ENCODE measurements at places on chromosomes 4 and X. TPM values are rescaled to one million over a fixed set of nuclear protein-coding genes. Genes with fewer than 3 reads are reported as not detected.

TMEM156 gene
- not detected for total RNA-seq

LETM1 gene
- 61.1 TPM for total RNA-seq

HSFX2 gene
- total RNA-seq = not detected

SPANXA2 gene
- total RNA-seq = not detected

PAGE2B gene
- total RNA-seq = not detected

CFAP47 gene
- total RNA-seq = 3.0 TPM

MAGEB2 gene
- not detected for total RNA-seq

TRIM2 gene
- 83.1 TPM for total RNA-seq

DUSP21 gene
- not detected for total RNA-seq

GRCh38 chr4:119244832-119245231 lies 32.3 kb downstream of the USP53 start:
- DNase-seq = no peak

GRCh38 chrX:129934461-129934860 lies 28.5 kb downstream of the UTP14A start:
- no peak for DNase-seq

GRCh38 chr4:99724067-99724466 lies 66.4 kb upstream of the C4orf54 start:
- DNase-seq = no peak

- no peak for DNase-seq
Measured at GRCh38 chr4:36130641-36131040, 113.7 kb downstream of the ARAP2 start.

- no peak for DNase-seq
Measured at GRCh38 chr4:189377569-189377968, 563.1 kb upstream of the FRG1 start.

DNA sequence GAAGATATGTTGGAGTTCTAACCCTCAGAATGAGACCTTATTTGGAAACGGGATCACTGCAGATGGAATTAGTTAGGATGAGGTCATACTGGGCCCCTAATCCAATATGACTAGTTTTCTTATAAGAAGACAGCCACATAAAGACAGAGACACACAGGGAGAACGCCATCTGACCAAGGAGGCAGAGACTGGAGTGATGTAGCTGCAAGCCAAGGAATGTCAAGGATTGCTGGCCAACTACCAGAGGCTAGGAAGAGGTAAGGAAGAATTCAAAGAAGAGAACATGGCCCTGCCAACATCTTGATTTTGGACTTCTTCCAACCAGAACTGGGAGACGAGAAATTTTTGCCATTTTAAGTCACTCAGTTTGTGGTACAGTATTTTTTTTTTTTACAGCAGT lies 152.8 kb upstream of the DIPK2B start:
- DNase-seq = no peak

DNA sequence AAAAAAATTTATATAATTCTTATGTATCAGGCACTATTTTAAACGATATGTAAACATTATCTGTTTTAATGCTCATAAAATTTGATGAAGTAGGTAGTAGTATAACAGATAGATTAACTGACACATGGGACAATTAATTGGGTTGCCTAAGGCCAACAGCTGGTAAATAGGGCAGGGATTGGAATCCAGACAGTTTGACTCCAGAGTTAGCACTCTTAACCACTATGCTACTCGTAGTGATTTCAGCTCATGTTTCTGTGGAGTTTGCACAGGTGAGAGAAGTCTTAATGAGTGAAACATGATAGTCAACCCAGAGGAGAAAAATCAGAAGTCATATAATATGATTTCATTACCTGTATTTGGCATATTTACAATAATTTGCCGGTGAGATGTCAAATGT lies 126.0 kb upstream of the WDFY3 start:
- no peak for DNase-seq

GRCh38 chr4:13963601-13964000 lies 336.1 kb upstream of the BOD1L1 start:
- DNase-seq = no peak

DNA sequence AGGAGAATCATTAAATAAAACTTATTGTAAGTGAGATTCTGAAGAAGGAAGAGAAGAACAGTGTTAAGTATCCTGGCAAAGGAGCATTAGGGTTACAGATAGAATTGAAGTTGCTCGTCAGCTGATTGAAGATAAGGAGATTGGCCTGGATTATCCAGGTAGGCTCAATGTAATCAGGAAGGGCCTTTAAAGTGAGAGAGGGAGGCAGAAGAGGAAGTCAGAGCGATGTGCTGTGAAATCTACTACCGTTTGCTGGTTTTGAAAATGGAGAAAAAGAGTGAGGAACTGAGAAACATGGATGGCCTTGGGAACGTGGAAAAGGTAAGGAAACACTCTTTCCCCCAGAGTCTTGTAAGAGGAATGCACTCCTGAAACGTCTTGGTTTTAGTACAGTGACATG lies 245.7 kb downstream of the ANTXR2 start:
- no peak for DNase-seq

DNA sequence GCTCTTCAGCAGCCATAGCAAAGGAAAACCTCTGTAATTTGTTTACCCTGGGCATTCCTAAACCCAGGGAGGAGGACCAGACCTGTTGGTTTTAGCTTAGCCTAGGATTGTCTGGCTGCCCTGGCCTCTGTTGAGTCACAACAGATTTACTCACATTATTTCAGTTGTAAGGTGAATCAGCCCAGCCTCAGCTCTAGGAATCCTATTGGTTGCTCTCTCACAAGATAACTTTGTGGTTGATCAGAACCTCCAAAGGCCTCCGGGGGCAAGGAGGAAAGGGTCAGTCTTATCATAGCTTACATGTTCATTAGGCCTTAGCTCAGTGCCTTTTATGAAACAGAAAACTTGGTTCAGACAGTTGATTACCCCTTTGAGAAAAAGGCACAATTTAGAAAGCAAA lies 41.0 kb downstream of the PDK3 start:
- no peak for DNase-seq

DNA sequence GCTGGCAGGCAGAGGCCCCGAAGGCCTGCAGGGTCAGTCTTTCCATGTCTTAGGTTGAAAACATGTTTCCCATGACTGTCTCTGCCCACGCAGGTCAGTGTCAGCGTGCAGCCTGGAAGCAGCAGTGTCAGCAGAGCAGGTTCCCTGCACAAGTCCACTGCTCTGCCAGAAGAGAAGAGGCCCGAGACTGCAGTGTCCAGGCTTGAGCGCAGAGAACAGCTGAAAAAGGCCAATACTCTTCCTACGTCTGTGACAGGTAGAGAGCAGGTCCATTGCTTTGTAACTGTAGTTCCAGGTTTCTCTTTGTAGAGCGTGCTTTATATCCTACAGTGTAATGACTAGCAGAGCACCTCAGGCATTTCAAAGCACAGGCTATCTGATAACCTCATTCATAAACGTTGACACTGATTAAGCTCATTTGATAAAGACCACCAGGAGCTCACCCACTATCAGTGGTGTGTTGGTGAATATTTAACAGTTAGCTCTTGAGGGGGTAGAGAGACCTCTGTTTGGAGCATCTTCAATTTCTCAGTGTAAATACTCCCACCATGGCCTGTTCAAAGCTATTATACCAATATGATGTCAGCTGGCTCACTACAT lies 63.2 kb downstream of the AASDH start:
- no peak for DNase-seq

DNA sequence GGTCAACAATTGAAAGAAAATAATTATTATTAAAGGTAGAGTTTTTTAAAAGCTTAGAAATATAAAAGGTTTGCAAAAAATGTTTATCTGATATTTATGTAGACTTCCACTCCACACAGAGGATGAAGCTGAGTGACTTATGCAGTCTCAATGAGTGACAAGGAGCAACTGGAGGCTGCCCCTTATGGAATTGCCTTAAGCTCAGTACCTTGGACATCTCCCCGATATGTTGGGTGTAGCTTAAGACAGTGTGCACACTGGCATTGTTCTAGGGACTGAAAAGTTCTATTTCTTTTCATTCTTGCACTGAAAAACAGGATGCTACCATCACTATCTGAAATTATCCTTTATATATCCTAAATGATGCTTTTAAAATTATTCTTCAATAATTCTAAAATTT lies 292.1 kb downstream of the PRDM5 start:
- DNase-seq = no peak

- no peak for DNase-seq
Measured at GRCh38 chrX:111868726-111869638, 7.0 kb upstream of the TRPC5OS start.

GRCh38 chr4:46878641-46879040 lies 30.4 kb downstream of the COX7B2 start:
- DNase-seq = no peak

DNA sequence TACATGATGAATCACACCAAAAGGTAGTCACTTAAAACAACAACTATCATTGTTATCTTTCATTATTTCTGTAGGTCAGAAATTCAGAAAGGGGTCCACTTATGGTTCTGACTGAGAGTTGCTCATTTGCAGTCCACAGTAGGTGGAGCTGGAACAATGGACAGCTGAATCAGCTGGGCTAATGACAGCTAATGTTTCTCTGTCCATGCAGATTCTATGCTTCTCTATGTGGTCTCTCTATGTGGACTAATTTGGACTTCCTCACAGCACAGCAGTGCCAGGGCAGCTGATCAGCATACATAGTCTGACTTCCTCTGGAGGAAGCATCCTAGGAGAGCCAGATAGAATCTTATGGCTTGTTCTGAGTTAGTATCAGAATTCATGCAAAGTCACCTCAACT lies 131.7 kb upstream of the INTU start:
- no peak for DNase-seq

DNA sequence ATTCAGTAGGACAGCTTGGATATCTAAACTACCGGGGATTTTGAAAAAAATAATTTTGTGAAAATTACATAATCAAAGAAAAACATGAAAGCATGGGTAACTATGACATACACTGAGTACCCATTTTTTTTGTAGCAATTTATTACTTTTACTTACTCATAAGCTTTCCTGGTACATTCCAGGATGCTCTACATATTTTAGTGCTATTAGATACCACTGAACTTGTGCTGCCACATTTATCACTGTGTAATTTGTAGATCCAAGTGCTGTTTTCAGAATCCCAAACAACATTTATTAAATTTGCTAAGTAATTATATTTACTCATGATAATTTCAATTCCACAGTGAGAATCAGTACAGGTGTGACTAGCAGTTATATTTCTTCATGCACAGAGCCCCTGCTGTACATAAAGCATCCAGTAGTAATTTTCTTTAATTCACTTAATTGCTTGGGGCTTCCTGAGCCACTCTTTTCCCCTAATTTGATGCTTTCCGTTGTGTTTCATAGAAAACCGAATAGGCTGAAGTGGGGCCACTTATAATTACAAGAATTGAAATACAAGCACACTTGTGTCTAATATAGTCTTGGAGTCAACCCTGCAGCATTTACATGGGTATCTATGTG lies 2254.4 kb downstream of the ARAP2 start:
- no peak for DNase-seq

GRCh38 chr4:150286656-150287055 lies 208.4 kb downstream of the DCLK2 start:
- DNase-seq = no peak

DNA sequence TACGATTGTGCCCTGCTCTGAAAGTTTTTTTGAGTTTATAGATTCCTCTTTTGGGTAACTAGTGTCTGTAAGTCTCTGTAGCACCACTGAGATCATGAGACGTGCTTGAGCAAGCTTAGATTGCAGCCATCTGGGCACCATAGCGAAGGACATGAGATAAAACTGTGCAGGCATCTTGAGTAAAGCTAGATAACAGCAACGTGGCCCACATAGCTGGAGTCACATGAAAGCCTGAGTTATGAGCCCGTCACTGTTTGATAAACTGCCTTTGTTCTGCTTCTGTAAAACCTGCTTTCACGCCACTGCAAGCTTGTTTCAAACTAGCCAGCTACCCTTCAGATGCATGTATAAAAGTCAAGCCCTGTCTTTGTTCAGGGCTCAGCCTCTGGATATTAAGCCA lies 359.1 kb upstream of the CXorf51A start:
- no peak for DNase-seq

GRCh38 chr4:181331214-181331613 lies 912.0 kb upstream of the TENM3 start:
- no peak for DNase-seq

DNA sequence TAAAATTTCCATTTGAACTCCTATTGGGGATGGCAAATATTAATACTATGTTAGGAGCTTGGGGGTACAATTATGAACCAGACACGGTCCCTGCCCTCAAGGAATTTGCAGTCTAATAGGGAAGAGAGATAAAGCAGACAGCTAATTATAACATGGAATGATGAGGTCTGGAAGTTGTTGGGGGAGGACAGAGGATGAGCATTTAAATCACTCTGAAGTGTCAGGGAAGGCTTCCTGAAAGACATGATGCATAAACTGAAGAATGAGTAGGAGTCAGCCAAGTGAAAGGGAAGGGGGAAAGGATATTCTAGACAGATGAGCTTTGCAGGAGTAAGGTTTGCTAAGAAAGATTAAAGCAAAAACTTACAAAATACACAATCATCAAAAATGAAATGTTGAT lies 15.9 kb downstream of the PLAC1 start:
- DNase-seq = no peak

DNA sequence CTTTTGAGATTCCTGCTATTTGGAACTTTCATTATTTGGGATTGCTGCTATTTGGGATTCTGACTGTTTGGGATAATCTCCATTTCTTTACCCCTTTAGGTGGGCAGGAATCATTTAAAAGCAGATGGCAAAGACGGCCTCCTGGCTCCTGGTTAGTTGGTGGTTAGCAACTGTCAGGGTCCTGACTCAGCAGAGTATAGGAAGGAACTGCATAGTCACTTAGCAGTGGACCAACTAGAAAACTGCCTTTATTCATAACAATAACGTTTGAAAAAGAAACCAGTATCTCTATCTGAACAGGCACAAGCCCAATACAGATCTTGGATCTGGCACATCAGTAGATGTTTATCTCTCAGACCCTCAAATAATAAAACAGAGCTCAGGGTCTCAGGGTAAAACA lies 469.7 kb upstream of the FGF16 start:
- no peak for DNase-seq

- no peak for DNase-seq
Measured at GRCh38 chrX:39337451-39337850, 536.2 kb downstream of the MID1IP1 start.

DNA sequence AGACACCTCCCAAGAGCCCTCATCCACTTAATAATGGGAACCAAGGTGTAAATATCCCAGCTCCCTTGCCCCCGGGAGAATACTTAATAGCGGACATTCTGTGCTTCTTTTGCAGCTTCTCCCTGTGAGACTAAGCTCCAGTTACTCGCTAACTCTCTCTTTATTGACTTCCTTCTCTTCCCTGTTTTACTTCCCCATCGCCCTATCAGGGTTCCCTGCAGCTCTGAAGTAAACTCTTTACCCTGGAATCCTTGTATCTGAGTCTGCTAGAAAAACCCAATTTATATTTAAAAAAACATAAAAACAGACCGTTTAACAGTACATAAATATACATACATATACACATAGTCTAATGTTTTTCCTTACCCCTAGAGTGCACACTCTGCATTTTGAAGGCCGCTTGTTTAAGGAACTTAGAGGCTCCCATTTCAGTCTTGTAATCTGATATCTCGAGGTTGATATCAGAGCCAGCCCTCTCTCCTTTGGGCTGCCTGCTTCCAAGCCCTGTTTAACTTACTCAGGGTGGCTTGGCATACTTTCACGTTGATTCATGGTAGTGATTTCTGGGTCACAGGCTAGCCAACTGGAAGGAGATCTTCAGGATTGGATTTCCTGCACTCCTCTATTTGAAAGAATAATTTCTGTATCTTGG lies 177.4 kb upstream of the SCML1 start:
- no peak for DNase-seq

GRCh38 chr4:125387770-125388169 lies 73.0 kb downstream of the FAT4 start:
- DNase-seq = no peak

- no peak for DNase-seq
Measured at GRCh38 chrX:40156470-40157227, 58.9 kb upstream of the BCOR start.

GRCh38 chr4:178165251-178165950 lies 723.2 kb upstream of the AGA start:
- no peak for DNase-seq

All from type B pancreatic cell (in vitro differentiated cells).